Head of caudate nucleus (tissue), 42 donors: ENCODE measurements at places on chromosomes 5 and 9.

DNA sequence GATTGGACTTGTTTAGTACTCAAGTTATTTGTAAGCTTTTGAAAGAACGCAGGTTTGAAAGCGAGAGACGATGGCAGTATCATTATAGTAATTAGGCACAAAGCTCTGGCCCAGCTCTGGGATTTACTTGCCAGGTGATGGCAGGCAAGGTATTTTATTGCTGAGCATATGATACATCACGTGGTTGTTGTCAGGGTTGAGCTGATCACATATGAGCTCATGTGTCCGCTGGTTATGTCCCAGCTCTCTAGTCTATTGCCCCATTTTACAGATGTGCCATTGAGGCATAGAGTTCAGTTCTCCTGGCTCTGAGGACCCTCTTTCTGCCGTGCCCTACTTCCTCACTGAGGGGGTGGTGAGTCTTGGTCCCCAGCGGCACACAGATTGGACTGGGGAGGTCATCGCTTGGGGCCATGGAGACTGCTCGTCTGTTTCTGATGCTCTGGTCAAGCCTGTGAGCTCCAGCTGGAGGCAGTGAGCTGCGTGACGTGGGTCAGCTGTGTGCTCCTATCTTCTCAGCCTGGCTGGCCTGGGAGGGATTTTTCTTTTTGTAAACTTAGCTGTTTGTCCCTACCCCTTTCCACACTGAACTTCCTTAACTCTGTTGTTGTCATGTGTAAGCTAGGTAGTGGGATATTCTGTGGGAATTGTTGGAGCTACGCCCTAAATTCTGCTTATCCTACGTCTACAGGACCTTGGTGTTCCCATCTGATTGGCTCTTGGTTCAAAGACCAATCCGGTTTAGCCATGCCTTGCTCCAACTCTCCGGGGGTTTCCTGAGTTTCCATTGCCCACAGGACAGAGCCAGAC lies 2.2 kb downstream of the NXNL2 start:
- no peak for DNase-seq

GRCh38 chr9:136010176-136010575 lies 49.0 kb upstream of the UBAC1 start:
- no peak for DNase-seq

GRCh38 chr9:27365707-27366376 lies 68.9 kb upstream of the EQTN start:
- DNase-seq = no peak

DNA sequence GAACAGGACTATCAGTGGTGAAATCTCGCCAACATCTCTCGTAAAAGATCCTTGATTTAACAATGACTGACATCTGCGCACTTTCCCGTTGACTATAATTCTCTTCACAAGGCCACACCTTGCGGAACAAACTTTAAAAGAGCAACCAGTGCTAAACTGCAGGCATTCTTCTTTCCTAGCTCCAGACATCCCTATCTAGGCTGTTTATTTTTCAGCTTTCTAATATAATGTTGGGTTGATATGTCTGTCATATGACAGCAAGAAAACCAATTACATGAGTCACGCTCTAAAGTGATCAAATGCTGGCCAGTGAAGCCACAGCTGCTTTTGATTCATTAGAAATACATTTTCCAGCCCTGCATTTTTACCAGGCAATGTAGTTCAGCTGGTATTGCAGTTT lies 162.5 kb downstream of the ELAVL2 start:
- DNase-seq = no peak

DNA sequence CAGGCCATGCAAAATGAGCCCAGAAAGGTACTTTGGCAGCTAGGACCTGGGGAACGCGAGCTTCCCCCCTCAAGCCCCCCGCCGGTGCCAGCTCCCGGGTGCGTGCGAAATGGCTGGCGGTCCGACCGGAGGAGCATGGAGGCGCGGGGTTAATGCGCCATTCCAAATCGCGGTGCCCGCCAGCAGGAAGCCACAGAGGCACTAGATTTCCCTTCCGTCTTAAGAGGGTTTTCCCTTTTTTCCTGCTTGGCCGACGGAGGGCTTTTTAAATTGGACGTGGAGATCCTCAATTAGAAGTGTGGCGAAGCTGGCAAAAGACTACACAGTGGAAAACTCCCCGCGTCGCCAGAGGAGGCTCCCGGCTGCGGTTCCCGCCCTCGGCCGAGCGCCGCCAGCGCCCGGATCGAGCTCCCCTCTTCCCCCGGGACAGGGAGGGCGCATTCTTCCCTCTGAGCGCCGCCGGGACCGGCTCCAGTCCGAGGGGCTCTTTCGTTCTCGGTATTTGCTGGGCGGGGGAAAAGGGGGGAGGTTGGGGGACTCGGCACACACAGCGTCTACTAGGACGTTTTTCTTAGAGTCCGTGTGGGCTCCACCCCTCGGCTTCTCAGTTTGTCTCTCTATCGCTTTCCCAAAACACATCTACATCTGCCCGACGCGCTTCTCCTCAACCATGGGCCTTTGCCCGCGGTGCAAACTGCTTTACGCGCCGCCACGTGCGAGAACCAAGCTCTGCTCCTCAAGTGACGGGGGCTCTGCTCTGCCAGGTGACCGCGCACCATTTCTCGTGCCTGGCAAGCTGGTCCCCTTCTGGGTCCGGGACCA lies 3.0 kb downstream of the GDNF start:
- peak; percentile 60 for DNase-seq

- DNase-seq = no peak
These were observed 20.6 kb upstream of the SLC25A51 start for GRCh38 chr9:37924538-37924937.

- DNase-seq = peak; percentile 52
These were observed 542 bp upstream of the TRIM52 start for GRCh38 chr5:181261320-181262049.

DNA sequence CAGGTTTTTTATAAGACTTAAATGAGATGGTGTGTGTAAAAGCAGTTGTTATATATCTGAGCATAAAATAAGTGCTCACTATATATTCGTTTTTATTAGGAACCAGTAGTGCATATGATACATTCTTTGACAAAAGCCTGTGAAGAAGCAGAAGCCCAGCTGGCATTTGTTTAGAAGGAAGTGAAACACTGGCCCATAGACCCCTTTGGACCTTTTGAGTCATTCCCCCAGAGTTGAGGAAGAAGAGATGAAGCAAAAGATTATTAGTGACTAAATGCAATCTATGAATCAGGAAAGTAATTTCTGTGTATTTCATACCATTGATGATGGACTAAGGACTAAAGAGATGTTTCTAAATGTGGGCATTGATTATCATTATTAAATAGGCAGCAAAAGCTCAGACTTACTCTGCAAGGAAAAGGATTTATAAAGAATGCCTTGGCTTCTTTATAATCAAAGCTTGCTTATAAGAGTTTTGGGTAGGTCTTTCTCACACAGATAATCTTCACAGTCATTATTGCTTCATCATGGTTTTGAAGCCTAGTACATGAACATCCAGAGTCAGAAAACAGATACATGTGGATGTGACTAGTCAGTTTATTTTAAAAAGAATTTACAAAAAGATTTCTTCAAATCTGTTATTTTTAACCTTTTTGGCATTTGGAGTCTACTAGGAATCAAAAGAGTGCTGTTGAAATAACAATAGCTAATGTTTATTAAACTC lies 16.9 kb upstream of the FER start:
- no peak for DNase-seq

DNA sequence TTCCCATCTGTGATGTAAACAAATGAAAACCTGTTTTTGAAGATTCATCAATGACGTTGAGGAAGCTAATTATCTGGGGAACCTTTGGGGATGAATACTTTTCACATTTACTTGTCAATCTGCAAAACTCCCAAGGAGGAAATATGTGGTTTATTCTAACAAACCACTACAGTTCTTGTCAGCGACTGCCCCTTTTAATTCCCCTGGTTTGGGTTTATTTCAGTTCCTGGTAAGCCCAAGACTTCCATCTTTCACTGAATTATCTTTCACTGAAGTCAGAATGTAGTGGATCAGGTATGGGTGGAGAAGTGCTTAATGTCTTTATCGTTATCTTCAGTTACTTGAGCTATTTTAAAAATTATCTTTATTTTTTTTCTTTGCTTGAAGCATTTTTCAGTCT lies 40.2 kb downstream of the TLR4 start:
- no peak for DNase-seq

GRCh38 chr5:62284946-62285891 lies 20.8 kb upstream of the KIF2A start:
- DNase-seq = no peak

- DNase-seq = no peak
These were observed 32.9 kb downstream of the ACER2 start for GRCh38 chr9:19441730-19442129.

DNA sequence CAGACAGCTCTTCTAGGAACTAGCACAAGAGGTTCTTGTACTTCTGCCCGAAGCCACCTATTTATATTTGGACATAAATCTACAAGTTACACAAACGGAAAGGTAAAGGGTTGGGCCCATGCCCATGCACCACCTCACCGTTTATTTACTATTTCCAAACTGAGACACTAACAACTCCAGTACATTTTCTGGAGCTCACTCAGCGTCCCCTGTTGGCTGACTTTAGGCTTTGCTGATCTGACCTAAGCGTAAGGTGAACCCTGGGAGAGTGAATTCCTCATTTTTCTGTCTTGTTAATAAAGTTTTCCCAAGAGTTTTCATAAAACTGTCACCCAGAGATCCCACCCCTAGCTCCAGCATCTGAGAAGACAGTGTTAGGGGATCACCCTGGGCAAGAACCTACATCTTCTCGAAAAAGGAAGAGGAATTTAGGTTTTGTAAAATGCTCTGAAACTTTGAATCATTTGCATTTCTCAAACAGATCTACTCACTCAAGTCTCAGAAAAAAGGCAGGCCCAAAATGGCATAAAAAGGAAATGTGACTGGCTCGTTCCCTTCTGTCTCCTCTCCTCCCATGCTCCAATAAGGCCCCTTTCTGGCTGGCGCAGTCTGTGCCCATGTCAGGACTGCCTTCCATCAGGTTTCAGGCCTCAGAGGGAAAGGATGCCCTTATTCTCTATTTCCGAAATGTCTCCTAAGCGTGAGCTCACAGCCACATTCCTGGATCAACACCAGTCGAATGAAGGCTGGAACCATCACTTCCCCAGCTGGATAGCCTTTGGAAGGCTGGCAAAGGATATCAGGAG lies 201.3 kb downstream of the FANCC start:
- DNase-seq = no peak

DNA sequence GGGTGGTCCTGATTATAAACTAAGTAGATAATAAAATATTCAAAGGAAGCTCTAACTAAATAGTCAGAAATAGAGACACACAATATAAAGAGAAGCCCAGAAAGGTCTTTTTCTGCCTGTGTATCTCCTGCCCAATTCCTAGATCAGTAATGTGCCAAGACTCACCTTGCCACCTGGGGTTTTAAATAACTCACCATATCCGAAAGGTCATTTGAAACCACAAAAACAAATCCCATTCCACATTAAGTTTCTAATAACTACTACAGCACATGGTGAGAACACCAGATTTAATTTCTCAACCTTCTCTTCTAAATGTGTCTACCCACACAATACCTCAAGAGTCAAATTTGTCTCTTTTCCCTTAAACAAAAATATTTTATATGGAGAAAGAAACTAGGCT lies 75.2 kb downstream of the ZNF608 start:
- no peak for DNase-seq

- DNase-seq = no peak
These were observed 124.2 kb downstream of the GNA14 start for GRCh38 chr9:77523891-77524290.

GRCh38 chr5:145855763-145856267 lies 17.0 kb downstream of the GRXCR2 start:
- DNase-seq = no peak

- no peak for DNase-seq
These were observed 97.8 kb upstream of the IQGAP2 start for GRCh38 chr5:76305269-76305668.

DNA sequence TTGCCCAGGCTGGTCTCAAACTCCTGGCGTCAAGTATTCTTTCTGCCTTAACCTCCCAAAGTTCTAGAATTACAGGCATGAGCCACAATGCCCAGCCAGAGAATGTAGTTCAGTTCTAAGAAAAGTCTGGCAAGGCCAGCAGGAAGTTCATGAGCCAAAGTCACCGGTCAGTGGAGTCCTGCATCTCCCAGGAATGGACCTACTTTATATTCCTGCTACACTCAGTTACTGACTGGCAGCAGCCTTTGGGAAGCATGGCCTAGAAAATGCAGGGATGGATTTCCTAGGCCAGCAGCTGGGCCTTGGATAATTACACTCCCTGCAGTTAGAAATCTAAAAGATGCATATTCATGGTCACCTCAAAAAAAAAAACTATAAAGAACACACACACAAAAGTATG lies 135.7 kb downstream of the CAAP1 start:
- DNase-seq = peak; percentile 34

DNA sequence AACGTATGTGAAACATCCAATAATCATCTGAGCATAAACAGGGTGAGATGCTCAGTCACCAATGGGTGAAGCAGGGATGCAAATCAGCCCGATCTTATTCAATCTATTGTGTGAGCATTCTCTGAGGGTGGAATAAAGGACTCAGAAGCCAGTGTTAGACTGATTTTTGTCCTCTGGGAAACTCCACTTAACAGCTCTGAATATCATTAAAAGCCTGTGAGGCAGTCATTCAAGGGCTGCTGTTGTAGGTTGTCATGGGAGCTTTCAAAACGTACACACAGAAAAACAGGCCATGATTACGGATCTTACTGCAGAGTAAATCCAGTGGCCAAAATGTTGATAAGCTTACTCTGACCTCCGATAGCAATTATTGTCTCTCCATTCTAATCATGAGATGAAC lies 266.5 kb upstream of the EFNA5 start:
- no peak for DNase-seq

DNA sequence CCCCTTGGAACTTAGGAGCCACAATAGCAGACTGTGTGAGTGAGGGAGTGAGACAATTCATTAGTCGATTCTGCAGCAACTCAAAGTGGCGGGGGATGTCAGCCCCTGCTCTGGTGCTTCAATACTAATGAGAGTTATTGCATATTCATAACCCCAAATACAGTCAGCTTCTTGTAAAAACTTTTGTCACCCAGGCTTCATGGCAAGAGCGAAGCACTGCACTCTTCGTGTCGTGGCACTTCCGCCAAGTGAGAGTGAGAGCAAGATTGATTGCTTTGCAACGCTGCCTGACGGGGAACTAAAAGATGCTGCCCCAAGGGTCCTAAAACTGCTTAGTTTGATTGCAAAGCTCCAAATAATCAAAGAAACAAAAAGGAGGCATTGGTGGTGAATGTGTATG lies 150.9 kb downstream of the NR2F1-AS1 start:
- peak; percentile 26 for DNase-seq

DNA sequence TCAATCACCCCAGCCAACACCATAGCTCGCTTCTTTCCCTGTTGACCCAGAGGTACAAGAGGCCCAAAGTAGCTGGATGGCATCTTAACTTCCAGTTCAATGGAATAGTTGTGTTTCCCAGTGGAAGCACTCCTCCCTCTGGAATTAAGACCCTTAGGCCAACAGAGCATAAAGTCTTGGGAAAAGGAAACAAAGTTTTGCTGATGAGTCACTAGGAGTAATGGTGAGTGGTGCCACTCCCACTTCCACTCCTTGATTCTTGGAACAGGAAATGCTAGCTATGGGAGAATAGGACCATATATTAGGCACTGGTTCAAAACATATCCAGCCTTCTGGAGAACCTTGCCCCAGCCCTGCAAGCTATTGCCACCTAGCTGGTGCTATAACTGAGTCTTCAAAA lies 44.7 kb upstream of the LMX1B start:
- no peak for DNase-seq
